ENCODE measurements at places on chromosomes 1 and 21.

DNA sequence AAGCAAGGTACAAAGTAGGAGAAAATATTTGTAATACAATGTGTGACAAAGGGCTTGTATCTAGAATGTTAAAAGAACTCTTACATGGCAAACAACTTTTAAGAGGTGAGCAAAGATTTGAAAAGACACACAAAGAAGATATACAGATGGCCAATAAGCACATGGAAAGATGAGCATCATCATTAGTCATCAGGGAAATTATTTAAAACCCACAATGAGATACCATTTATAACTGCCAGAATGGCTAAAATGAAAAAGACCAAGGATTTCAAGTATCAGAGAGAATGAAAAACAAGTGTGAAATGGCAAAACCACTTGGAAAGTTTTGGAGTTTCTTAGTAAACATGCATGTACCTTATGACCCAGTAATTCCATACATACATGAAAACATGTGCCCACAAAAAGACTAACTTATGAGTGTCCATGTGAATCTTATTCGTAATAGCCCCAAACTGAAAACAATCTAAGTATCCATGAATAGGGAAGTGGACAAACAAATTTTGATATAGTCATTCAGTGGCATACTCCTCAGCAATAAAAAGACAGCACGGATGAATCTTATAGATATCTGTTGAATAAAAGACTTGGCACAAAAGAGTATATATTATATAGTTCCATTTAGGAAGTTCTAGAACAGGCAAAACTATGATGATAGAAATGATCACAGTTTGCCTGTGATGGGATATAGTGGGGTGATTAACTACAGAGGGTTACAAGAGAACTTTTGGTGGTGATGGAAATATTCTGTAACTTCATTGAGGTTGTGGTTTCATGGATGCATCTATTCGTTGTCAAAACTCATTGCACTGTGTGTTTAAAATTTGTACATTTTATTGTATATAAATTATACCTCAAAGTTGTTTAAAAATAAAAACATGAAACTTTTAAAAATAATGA lies 82.0 kb downstream of the DISP1 start:
- no peak for DNase-seq

DNA sequence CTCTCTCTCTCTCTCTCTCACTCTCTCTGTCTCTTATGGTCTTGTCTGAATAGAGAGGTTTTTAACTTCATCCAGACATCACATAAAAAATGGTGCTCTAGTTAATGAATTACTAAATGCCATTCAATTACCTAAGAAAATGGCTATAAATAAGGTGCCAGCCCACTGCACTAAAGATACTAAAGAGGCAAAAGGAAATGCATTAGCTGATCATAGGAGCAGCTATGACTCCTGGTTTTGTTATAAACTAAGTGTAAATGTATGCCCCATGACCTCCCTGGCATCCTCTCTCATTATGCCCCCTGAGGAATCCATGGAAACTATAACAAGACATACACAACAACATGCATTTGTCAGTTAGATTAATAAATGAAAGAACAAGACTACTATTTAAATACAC lies 57.5 kb upstream of the PDC start:
- DNase-seq, result no peak

DNA sequence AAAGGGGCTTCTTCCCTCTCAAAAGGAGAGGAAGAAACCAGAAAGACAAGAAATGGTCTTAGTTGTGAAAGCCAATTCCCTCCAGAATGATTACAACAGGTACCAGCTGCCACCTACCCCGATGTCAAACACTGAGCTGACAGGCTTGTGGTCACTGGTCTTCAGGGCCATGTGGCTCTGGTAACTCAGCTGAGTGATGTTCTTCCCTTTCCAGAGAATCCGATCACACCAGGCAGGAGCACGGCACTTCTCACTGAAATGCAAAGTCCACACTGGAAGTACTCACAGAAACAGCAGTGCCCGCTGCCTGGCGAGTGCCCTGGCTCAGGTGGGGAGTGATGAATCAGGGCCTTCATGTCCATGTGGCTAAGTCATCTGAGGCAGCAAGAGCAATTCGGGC lies 18.7 kb upstream of the MTF1 start:
- DNase-seq, result no peak

DNA sequence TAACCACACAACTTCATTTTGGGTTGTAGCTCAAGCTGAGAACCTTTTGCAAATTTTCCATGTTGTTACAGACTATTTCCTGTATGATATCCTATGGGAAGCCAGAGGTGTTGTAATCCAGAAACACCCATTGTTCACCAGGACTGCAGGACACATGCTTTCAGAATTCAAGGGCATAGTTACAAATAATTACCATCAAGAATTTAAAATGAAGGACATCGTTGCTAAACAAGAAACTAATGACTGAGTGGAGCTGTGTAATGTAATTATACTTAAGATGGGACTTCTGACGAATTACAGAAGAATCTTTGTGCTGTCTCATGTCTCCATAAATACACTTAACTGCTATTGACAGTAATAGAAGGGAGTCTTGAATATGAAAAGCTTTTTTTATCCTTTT lies 47.6 kb upstream of the HOOK1 start:
- DNase-seq, result no peak

DNA sequence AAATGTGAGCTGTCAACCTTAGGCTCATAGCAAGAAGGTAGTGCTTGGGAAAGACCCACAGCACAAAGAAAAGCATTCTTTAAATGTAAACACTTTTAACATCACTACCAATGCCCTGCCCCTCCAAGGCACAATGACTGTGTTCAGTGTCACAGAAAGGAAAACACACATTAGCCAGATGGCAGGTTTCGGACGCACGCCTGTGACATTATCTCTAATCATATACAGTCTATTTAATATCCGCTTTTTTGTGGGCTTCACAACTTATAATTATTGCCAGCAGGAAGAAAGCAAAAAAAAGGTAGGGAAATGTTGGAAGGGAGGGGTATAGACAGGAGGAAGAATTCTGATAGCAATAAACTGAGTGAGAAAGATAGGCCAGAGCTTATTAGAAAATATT lies 112.4 kb upstream of the BEND5 start:
- no peak for DNase-seq

DNA sequence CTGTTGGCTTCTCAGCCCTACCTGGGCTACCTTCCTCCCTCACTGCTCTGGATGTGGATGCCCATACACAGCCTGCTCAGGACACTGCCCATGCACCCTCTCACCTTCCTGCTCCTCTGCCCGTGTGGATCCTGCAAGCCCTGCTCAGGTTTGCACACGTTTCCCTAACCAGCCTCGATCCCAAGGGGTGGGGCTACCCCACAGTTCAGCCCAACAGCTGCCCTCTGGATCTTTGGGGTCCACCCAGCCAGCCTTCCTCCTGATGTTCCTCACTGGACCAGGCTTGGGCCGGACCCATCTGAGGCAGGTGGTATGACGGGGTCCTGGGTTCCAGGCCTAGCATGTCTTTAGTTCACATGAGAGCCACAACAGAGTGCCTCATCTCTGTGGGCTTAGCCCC lies 4.7 kb downstream of the TMEM54 start:
- DNase-seq, result no peak

DNA sequence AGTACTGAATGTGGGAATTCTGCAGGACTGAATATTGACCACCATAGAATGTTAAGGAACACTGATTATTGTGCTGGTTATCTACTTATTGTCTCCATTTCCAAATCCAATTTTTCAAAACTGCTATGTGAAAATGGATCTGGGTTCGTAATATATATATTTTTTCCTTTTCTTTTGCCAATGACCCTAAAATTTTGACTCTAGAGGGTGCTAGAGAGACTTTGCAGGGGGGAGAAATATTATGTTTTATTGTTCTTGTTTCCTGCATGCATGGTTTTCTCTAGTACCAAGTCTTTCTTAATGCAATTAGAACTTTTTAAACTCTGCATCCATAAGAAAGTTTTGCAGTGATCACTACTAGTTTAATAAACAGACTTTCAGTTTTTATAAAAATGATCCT lies 1256.9 kb downstream of the BRINP3 start:
- no peak for DNase-seq

GRCh38 chr1:245871191-245871590 lies 635.9 kb downstream of the SMYD3 start:
- no peak for DNase-seq

DNA sequence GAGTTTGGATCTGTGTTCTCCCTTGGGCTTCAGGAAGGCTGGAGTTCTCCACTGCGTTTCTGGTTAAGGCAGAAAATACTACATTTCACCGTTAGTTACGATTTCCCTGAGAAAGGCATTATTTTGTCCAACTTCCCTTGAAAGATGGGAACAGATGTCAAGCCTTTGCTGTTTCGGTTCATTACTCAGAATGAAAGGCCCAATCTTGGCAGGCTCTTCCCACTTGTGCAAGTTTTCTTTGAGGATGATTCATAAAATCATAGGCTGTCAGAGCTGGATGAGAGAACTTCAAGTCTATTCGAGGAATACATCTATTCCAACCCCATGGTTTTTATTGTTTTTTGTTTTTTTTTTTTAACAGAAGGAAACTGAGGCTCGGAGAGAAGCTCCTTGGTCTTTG lies 205.2 kb downstream of the GRIK3 start:
- no peak for DNase-seq

DNA sequence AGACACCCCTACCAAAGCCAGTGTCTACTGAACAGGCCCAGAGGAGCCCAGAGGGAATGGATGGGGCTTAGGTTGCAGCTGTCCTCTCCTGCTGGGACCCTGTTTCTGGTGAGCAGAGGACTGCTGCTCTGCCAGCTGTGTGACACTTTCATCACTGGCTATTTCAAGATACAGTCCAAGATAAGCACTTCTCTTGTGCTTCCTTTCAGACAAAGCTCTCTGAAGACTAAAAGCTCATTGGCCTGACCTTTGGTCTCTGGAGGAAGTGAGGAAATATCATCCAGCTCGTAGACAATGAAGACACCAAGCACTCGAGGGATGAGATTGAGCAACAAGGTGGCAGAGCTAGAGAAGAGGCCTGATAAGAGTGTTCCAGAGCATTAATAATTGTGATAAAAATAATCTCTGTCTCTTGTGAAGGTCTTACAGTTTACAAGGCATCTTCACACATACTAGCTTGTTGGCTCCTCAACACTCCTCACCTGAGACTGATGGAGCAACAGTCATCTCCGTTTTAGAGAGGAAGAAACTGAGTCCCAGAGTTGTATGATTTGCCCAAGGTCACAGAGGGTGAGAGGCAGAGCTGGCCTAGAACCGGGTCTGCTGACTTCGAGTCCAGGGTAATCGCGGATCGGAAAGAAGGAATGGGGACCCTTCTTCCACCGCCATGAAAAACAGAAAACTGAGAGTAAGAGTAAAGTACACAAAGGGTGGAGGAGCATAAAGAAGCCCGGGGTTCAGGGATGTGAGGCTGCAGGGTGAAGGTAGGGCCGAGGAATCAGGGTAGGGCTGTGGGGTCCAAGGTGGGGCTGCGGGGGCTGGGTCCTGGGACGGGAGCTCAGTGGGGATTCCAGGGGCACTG lies 666 bp downstream of the PAFAH2 start:
- no peak for DNase-seq

- DNase-seq, result no peak
These were observed 30.0 kb upstream of the SLC19A1 start for GRCh38 chr21:45572231-45572630.

GRCh38 chr21:35633501-35633900 lies 426.8 kb downstream of the SETD4 start:
- DNase-seq, result no peak
